Left renal cortex interstitium (tissue), 4 donors: ENCODE measurements at places on chromosomes 5 and 9.

DNA sequence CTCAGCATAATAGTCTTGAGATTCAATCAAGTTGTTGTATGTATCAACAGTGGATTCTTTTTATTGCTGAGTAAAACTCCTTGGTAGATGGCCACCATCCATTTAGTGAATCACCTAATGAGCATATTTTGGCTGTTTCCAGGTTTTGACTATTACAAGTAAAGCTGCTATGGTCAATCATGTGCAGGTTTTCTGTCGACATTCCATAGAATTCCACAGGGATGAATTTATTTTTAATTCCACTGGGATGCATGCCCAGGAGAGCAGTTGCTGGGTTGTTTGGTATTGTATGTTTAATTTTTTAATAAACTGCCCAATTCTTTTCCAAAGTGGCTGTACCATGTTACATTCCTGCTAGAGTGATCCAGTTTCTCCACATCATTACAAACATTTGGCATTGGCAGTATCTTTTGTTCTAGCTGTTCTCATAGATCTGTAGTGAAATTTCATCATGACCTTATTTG is 10.5 kb upstream of the S1PR3 start:
- DNase-seq, result no peak

GRCh38 chr5:135862744-135863143 is 28.3 kb downstream of the SLC25A48 start:
- no peak for DNase-seq

- no peak for DNase-seq
Measured at GRCh38 chr5:91111473-91112238, 271.5 kb downstream of the ARRDC3 start.

GRCh38 chr5:32504989-32505596 is 60.6 kb upstream of the ZFR start:
- DNase-seq, result no peak

DNA sequence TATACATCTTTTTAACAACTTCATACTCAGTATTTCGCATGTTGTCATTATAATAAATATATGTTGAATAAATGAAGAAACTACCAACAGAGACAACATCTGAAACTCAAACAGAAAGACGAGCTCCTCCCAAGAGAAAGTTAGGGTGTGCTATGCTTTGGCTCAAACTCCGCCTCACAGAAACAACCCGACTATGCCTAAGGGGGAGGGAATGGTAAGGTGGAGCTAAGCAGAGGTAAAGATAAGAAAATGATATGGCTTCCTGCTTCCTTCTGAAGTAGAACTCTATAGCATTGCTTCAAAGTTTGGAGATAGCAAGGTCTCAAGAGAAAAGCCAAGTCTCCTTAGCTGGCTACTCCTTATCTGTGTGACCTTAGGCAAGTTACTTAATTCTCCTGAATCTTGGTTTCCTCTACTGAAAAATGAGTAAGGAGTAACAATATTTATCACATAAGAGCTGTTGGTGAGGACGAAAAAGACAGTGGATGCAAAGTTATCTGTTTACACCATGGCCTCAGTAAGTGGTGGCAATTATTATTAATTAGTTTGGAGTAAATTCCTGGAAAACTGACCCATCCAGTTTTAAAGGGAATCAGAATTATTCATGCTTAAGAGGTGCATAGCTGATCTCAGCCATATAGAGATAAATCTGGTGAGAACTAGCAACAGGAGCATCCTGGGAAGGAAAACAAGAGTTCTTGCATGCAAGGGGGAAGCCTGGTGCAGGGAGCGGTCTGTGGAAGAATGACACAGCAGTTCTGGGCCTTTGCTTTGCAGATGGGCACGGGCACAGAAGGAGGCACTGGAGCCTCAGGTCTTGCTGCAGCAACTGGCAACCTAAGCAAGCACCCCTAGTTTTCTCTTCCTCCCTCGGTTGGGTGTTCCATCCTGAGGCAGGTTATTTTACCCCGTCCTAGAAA is 73.3 kb downstream of the GLIS3 start:
- DNase-seq, result no peak

DNA sequence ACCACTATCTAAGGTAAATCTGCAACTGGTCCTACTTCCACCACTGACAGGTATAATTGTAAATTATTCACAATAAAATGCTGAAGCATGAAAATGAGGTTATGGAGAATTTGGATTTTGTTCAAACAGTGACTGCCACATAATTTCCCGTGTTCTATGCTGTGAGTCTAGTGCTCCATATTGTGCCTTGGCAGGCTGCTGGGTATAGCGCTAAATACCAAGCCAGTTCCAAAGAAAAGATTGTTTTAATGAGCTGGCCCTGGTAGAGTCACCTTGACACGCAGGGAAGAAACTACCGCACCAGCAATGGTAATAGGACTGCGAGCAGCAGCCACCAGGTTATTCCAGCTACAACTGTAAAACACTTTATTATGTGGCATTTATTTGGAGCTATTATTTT is 30.4 kb downstream of the PSMB7 start:
- no peak for DNase-seq
